AG09309 (cell line): ENCODE measurements at places on chromosomes 7 and 10.

GRCh38 chr7:116626886-116627285 lies 45.1 kb upstream of the MET start:
- DNase-seq, result no peak

GRCh38 chr10:94210440-94211168 lies 152.1 kb downstream of the NOC3L start:
- DNase-seq, result no peak

DNA sequence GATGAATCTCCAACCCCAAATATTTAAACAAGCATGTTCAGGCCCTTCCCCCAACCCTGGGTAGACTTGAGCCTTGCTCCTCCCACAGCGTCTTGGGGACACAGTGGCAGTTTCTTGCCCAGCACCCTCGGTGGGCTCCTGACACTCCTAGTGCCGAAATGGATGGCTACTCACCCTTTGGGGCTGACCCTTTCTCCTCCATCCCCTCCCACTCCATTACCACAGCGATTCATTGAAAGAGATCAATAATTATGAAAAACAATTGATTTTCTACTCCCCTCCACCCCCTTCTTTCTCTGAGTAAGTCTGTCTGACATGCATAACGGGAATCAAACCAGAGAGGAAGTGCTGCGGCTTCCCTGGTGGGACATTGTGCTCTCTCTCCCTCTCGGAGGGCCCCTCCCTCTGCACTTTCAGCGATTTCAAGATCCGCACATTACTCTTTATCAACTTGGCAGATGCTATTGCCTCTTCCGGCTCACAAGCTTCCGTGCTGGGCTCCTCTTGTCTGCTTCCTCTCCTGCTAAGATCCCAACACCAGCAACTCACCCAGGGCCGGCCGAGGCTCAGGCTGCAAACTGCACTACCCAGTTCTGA lies 79.0 kb upstream of the PLXNA4 start:
- DNase-seq, result no peak

DNA sequence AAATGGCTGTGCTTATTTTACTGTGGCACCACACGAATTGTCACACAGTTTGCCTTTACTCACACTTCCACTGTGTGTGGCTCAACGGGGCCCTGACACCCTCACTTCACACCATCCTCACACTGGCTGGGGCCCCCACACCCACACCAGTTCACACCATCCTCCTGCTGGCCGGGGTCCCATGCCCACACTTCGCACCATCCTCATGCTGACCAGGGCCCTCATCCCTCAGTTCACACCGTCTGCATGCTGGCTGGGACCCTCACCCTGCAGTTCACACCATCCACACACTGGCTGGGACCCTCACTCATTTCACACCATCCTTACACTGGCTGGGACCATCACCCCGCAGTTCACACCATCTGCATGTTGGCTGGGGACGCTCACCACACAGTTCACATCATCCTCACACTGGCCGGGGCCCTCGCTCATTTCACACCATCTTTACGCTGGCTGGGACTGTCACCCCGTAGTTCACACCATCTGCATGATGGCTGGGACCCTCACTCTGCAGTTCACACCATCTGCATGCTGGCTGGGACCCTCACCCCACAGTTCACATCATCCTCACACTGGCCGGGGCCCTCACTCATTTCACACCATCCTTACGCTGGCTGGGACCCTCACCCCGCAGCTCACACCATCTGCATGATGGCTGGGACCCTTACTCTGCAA lies 36.0 kb downstream of the BRI3 start:
- DNase-seq, result no peak

GRCh38 chr10:6014241-6014761 lies 37.0 kb upstream of the IL15RA start:
- DNase-seq, result no peak

DNA sequence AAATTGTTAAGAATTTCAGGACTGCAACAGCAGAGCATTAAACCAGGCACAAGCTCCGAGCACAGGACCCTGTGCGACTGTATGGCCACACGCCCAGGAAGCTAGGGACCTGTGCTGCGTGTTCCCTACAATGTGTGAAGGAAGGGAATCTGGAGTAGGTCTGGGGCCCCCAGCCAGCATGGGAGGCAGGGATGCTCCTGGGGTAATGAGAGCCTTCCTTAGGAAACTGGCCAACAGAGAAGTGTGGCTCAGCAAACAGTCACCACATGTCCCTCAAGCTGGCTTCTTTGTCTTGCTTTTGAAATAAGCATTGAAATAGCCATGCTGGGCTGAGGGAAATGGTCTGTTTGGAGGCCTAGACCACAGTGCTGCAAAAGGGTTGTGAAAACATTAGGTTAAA lies 8.2 kb downstream of the BLNK start:
- no peak for DNase-seq

DNA sequence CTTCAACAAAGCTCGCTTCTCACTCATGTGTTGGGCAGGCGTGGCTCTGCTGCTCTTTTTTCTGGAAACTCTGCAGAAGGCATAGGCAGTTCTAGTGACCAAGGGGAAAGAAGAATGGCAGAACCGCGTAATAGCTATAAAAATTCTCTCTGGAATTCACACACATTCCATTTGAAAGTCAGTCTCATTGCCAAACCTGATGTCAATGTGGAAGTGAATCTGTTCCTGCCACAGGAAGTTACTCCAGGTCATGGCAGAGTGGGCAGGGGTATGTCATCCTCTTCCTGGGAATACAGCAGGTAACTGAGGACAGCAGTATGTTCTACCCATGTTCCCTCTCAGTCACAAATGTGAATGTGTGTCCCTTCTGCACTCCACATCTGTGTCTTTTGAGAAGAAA lies 8.2 kb upstream of the PAXIP1 start:
- no peak for DNase-seq

- DNase-seq, result peak; percentile 37
These were observed 315.0 kb downstream of the IPMK start for GRCh38 chr10:57952741-57953140.

DNA sequence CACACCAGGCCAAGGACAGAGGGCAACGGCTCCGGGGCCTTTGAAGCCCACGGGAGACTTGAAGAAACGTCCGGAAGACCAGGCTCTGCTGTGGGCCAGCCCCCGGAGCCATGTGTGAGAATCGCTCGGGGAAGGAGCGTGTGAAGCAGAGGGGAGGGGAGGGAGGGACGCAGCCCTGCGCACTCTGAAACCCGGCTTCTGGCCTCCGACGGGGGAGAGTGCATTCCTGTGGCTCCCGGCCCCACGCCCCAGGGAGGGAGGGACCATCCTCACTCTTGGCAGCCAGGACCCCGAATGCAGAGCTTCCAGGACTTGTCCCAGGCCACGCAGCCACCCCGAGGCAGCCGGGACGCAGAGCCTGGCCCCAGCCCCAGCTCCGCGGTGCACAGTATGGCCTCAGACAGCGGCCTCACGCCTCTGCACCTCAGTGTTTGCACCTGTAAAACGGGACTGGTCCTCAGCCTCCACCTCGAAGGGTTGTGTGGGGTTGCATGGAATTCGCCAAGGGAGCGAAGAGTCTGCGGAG lies 67.4 kb downstream of the PDGFA start:
- no peak for DNase-seq

DNA sequence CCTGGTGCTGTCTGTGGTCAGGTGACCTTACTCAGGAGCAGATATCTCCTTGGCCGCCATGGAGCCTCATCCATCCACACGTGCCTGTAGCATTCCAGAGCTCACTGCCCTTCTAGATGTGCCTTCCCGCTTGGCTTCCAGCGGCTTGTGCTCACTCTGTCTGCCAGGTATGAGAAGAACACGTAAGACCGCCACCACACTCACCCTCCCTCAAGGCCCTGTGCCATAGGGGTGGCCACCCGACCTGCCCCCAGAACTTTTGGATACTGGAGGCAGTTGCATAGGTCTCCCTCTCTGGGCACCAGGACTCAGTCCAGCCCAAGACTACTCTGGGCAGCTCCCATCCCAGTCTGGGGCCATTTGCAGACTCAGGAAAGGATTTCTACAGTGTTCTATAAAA lies 4.1 kb downstream of the MARVELD1 start:
- DNase-seq, result no peak
